ENCODE measurements at places on chromosomes 1 and 21. TPM values are rescaled to one million over a fixed set of nuclear protein-coding genes. Genes with fewer than 3 reads are reported as not detected.

GRCh38 chr1:207910591-207911354, at the start of gene CD34:
Gene CD34 (minus strand): TSS chr1:207911125. CDS start chr1:207911080, 45 bp downstream.
- DNase-seq: peak; percentile 84

Gene OPRD1
- total RNA-seq: not detected

GRCh38 chr1:25072461-25072860, 142.4 kb upstream of the RUNX3 start:
- DNase-seq: no peak

DNA sequence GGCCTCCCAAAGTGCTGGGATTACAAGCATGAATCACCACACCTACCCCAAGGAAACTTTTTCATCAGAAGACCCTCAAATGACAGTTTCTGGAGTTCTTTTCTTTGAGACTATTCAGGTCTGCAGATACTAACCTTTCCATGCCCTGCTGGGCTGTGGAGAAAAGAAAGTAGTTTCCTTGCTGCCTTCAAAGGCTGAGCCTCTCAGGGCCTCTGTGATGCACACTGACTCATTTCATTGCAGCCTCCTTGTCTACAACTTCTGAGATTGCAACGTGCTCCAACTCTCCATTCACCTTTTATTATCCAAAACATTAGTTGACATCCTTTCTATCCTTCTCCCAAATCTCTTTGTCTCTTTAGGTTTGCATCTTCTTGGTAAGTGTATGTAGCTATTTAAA, 8.8 kb upstream of the SAMSN1 start:
- no peak for DNase-seq

Gene DCDC2B
- not detected for total RNA-seq
